CD4-positive, alpha-beta T cell (primary cell): ENCODE measurements at places on chromosomes 12 and 14.

GRCh38 chr14:76950055-76951020 lies 78.2 kb downstream of the IRF2BPL start:
- no peak for DNase-seq

DNA sequence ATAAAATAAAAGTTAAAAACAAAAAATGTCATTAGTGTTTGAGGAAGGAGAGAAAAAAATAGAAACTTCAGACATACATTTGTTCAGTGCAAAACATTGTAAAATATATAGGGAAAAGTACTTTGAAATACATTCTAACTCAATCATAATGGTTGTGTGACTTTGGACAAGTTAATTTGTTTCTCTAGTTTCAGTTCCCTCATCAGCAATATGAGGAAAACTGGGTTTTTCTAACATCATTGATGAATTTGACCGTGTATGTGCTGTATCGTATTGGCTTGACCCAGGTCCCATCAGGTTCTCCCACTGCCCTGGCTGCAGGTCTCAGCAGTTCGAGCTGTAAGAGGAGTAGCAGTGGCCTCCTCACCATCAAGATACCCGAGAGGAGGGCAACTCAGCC lies 173.9 kb upstream of the ATF7IP start:
- no peak for DNase-seq

DNA sequence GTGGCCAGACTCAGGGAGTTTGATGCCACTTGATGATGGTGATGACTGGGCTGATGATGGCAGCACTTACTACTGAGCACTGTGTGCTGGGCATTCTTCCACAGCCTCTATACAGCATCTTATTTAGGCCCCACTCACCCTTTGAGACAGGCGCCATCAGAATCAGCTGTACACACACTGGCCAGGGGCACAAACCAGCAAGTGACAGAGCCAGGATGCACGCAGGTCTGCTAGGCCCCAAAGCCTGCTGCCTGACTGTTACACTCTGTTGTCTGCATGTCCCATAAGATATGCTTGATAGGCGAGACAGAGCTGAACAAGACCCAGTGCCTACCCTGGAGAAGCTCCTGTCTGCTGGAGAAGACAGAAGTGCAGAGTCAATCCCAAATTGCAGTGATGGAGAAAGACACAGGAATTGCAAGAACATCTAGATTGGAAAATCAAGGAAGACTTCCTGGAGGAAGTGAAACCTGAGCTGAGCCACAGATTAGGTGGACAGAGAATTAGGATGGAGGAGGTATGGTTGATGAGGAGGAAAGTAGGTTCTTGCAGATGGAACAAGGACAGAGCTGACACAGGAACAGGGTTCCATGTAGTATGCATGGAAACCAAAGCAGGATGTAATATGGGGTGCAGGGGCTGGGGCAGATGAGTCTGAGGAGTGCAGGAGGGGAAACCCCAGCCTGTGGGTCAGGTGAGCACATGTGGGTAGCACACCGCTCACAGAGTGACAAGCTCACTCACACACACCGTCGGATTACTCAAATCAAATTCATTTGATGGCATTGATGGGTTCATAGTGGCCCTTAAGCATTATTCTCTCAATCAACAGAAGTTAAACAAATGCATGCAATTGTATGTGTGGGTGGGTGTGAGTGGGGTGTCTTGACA lies 117.3 kb downstream of the BEGAIN start:
- no peak for DNase-seq

GRCh38 chr12:121883315-121883660 lies 5.3 kb upstream of the PSMD9 start:
- DNase-seq = no peak

DNA sequence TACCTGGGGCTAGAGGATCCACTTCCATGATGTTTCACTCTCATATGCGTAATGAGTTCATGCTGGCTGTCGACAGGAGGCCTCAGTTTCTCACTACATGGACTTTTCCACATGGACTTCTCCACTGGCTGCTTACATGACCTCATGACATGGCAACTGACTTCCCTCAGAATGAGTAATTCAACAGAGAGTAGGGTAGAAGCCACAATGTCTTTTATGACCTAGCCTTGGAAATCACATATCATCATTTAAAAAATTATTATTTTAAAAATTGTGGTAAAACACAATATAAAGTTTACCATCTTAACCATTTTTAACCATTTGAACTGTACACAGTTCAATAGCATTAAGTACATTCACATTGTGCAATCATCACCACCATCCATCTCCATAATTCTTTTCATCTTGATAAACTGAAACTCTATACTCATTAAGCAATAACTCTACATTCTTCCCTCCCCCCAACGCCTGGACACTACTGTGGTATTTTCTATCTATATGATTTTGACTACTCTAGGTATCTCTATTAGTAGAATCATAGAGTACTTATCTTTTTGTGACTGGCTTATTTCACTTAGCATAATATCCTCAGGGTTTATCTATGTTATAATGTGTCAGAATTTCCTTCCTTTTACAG lies 144.5 kb downstream of the TGFB3 start:
- no peak for DNase-seq

GRCh38 chr12:92036771-92037453 lies 108.7 kb downstream of the BTG1 start:
- no peak for DNase-seq

GRCh38 chr12:30643366-30643765 lies 52.3 kb downstream of the IPO8 start:
- DNase-seq = no peak

DNA sequence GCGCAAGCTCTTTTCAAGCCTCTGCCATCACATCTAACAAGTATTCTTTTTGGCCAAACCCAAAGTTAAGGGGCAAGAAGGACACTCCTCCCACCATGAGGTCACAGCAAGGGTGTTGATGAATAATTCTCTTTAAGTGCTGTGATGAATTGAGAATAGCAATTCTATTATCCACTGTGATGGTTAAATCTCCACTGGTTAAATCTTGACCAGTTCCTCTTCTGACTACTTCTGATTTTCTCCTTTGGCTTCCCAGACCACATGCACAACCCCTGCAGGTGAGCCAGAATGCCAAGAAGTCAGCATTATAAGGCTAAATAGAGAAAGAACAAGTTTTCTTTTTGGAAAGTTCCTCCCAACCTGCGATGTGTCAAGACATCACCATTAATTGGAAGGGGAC lies 90.6 kb upstream of the BCL2L14 start:
- DNase-seq = no peak

DNA sequence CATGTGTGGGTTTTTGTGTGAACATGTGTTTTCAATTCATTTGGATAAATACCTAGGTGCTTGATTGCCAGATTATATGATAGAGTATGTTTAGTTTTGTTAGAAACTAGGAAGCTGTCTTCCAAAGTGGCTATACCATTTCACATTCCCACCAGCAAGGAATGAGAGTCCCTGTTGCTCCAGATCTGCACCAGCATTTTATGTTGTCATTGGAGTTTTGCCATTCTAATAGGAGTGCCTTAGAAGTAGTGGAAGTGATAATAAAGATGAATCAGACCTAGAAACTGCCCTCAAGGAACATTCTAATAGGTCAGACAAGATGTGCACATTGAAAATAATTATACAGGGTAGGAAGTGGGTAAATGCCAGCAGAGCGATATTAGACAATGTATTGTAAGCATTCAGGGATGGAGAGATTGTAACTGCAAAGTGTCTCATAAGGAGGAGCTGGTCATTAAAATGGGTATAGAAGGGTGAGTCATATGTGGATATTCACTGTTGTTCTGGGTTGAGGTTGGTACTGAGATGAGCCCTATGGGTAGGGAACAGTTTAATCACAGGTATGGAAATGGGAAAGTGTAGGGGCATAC lies 71.4 kb downstream of the MNAT1 start:
- no peak for DNase-seq

DNA sequence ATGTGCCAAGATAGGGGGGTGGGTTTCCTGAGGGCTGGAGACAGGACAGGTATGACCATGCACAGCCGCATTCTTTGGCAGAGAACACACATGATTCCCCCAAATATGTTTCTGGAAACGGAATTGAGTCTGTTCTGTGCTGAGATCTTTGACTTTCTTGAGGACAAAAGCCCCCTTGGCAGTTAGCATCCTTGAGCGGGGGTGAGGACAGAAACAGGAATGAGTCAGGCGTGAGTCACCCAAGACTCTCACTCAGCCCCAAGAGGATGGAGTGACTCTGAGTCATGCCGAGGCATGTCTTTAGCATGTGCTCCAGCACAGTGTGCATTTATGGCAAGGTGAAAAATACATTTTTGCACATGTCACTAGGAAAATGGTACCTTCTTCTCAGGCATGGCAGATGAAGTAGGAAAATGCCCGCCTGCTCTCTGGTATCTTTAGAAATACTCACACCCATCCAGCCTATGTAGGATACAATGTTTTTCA lies 52.1 kb downstream of the DAD1 start:
- DNase-seq = peak; percentile 66

GRCh38 chr14:100224229-100224866 lies 14.6 kb upstream of the YY1 start:
- DNase-seq = no peak

- no peak for DNase-seq
These were observed 35.9 kb upstream of the FOS start for GRCh38 chr14:75242546-75243273.

DNA sequence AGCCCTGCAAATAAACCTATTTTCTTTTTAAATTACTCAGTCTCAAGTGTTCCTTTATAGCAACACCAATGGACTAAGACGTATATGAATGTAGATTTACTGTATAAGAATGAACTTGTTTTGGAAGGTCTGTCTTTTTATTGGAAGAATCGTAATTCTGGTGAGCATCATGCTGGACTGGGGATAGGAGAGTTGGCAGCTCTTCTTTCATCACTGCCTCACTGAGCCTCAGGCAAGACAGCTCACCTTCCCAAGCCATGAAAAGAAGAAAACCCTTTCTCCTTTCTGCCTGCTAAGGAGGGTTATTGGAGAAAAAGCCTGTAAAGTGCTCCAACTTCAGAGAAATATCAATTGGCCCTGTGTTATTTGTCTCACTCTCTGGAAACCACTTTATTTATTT lies 9.1 kb upstream of the RNF34 start:
- no peak for DNase-seq

DNA sequence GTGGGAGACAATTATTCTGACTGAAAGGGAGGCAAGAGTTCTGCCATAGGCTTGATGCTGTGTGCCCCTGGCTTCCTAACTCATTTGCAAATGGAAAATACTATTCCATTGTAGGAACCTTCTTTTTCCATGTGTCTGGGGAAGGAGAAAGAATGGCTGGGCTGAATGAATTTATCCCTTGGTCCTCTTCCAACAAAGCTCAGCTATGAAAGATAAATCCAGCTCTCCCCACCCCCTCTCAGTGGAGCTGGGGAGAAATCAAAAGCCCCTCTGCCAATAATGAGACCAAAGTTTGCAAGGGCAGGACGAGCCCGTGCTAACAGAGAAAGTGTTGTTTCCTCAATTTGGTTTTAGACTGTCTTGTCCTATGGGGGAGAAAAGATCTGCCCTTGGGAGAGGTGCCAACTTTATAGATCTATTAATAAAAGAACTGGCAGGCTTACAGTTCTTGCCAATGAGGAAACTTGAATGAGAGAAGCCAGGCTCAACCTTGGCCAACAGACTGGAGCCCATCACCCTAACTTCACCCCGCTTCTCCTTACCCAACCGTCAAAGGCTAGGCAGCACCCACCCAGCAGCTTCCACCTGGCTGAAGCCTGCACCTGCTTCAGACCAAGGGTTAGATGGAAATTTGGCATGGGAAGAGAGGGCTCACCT lies 8.9 kb upstream of the TCL1B start:
- DNase-seq = no peak

DNA sequence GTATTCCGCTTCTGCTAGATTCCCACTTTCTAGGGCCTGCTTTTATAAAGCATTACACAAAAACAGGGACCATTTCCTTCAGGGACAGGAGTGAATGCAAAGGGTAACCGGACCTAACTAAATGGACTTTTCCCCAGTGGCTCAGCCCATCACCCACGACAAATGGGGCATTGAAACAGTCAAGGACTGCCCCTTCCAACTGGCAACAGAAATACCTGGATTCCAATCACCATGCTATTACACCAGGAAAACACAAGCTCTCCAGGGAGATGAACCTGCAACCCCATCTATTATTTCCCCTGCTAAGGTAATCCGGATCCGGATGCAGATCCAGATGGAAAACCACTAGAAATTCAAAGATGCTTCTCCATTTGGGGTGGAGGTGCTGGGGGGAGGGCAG lies 1.0 kb downstream of the MPHOSPH9 start:
- DNase-seq = no peak

DNA sequence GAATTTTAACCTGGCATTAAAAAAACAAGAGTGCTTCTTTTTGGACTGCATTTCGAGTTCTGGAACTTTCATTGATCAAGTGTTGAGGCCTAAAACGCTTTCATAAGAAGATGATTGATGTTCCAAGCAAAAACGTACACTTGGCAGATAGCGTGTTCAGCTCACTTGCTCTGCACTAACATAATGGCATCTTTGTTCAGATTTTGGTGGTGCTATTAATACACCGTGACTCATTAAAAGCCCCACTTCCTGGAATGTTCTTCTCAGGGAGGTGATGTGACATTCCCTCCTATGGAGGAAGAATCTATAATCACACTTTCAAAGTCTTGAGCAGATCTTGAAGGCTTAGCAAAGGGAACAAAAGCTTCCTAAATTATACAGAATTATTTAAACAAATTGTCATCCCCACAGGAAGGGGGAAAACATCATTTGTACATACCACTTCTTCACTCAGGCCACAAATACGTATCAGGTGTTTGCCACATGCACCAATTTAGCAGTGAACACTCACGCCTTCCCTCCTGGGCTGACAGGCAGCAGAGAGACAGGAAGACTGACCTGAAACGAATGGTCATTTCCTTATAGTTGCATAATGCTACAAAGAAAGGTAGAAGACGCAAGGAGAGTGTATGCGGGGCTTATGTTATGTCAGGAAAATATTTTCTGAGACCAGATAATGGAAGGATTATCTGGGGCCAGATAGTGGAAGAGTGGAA lies 15.4 kb downstream of the HSP90AA1 start:
- DNase-seq = no peak

GRCh38 chr12:21346542-21347205 lies 12.0 kb upstream of the SLCO1A2 start:
- no peak for DNase-seq

DNA sequence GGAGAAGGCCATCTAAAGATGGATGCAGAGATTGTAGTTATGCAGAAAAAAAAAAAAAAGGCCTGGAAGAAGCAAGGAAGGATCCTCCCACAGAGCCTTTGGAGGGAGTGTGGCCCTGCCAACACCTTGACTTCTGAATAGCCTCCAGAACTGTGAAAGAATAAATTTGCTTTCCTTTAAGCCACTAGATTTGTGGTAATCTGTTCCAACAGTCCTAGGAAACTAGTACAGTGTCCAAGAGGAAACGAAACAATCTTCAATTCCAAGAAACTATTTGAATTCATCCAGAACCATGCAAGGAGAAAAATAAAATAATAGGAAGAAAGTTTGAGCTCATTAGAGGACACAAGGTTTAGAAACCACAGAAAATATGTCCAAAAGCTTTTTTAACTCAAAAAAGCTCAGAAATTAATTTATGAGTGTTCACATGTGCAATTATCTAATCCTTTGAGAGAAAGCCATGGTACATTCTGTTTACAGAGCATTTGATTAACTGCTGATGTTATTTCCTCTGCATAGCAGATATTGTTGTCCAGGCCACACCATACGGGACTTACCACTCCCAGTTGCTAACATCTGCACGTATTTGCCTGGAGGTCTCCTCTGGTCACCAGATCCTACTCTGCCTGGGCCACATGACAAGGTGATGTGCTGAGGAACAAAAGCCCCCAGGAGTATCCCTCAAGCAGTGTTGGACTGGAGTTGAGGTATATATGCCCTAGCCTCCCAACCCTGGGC lies 30.0 kb upstream of the STAB2 start:
- DNase-seq = no peak
